ENCODE measurements at places on chromosomes 2 and 18. TPM values are rescaled to one million over a fixed set of nuclear protein-coding genes. Genes with fewer than 3 reads are reported as not detected.

GRCh38 chr2:155830817-155831579 lies 501.5 kb downstream of the NR4A2 start:
- no peak for DNase-seq

- DNase-seq = no peak
Measured at GRCh38 chr2:99793022-99793421, 303.2 kb upstream of the REV1 start.

GRCh38 chr2:96099861-96100798 lies 16.2 kb downstream of the ADRA2B start:
- no peak for DNase-seq

DNA sequence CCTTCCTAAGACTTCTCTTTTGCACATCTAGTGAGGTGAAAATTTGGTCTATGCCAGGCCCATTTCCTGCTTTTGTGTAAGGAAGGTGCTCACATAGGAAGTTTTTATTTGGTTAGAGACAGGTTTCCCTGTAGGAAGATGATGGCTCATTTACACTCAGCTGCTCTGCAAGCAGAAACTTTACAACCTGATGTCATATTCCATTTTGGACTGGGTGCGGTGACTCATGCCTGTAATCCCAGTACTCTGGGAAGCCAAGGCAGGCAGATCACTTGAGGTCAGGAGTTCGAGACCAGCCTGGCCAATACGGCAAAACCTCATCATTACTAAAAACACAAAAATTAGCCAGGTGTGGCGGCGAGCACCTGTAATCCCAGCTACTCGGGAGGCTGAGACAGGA lies 35.8 kb downstream of the CASP10 start:
- DNase-seq = no peak

DNA sequence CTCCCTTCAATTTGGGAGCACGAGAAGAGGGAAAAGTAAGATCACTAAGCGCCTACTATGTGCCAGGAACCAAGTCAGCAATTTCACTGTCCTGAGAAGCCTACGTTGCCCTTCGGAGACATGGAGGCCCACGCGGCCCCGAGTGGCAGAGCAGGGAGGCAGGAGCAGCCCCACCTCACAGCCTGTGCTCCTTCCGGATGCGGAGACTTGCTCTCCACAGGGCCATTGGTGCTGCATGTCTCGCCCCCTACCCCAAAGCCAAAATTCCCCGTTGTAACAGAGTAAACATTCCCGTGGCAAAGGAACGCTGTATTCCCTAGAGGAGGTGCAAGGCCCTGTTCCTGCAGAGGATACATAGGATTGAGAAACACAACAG lies 4.5 kb downstream of the SLC14A2 start:
- no peak for DNase-seq

DNA sequence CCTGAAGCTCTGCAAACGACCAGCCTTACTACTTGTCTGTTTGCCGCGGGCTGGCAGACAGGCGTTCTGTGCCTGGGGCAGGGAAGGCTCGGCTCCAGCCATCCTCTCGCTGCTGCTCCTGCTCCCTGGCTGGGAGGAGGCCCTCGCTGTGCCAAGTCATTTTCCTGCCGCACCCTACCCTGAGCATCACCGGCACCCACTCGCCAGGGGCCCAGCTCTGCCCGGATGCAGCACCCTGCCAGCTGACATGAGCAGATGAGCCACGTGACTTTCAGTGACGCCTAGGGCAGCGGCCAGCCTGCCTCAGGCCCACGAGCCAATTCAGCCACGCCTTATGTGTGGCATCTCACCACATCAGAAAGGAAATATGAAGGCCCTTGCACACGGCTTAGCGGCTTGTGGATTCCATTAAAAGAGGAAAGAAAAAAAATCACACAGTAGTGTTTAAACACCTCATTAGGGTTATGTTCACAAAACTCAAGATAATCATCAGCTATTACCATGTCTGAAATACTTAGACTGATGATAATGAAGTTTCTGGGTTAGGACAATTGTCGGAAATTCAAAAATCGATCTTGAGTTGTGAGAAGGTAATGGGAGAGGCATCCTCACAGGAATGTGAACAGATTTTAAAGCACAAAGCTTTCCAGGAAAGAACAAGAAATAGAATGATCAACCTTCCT lies 250.5 kb downstream of the TWIST2 start:
- DNase-seq = no peak

DNA sequence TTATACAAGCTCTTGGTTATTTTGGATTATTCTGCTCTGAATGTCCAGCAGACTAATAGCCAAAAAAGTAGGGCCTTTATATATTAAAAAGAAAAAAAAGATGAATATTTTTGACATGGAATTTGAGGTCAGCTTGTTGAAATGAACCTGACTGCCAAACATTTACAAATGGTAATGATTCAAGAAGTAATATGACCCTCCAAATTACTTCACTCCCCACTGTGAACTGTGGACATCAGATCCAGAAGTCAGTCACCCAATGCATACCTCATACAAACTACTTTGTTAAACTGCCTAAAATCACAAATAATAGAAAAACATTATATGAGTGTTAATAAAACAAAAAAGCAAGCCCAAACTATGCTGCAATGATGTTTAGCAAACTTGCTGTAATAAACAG lies 10.0 kb downstream of the EPG5 start:
- peak; percentile 9 for DNase-seq

DNA sequence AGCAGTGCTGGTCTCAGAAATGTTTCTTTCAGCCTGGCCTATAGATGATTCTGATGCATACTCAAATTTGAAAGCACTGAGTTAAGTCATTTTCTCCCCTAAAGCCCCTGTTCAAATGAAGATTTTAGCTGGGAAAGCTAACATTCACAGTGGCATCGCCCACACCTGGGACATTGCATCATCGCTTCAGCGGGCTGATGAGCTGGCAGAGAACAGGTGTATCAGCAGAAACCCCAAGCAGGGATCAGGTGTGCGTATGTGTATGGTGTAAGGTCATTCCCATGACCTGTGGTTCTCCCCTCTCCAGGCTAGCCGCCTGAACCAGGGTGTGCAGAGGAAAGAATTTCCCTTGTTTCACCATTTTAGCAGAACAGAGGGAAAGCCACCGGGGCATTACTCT lies 56.3 kb downstream of the EPAS1 start:
- no peak for DNase-seq

DNA sequence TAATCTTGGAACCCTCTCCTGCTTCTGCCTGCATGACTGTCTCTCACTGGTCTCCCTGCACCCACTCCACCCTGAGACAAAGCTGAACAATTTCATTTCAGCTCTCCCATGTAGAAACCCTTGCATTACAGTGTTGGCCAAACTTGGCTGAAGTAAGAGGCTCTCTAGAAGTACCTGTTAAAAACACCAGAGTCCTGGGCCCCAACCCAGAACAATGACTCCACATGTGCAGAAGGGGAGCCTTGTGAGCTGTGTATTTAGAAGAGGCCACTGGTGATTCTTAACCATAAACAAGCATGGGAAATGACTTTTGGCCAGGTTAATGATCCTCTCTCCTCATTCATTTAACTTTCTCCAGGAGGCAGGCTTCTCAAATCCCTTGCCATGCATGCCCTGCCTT lies 254.8 kb downstream of the SETBP1 start:
- no peak for DNase-seq

DNA sequence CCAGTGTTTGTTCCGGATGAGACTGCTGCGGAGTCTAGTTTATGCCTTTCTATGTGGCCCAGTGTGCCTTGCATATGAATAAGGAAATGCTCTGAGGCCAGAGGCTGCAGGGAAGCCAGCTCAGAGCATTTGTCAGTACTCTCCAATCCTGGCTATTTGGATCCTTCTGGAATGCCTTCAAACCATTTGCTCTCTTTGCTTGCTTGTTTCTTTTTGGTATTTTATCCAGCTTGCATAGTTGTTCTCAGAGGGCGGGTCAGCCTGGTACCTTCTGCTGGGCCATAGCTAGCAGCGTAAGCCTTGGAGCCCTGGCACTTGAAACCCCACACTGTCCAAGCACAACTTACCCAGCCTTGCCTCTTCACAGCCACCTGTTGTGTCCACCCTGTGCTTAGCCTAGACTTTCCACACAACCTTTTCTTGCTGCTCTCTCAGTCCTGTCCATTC lies 20.5 kb downstream of the CENPO start:
- DNase-seq = peak; percentile 44

- DNase-seq = no peak
Measured at GRCh38 chr2:2573658-2574293, 242.7 kb upstream of the MYT1L start.

- peak; percentile 30 for DNase-seq
Measured at GRCh38 chr2:104944495-104944894, 90.6 kb downstream of the POU3F3 start.

- no peak for DNase-seq
Measured at GRCh38 chr18:22307528-22307927, 110.2 kb downstream of the CTAGE1 start.

- peak; percentile 44 for DNase-seq
Measured at GRCh38 chr18:56803051-56803450, 151.9 kb downstream of the WDR7 start.

GRCh38 chr18:61965311-61965710 lies 72.5 kb upstream of the RNF152 start:
- peak; percentile 52 for DNase-seq

- no peak for DNase-seq
Measured at GRCh38 chr2:30218814-30219213, 12.5 kb upstream of the LBH start.

GRCh38 chr2:112493048-112493447 lies 11.1 kb downstream of the TTL start:
- DNase-seq = no peak

The OXER1 gene
- 5.0 TPM for polyA plus RNA-seq

The NPC1 gene
- polyA plus RNA-seq = 27.9 TPM

The PSME4 gene
- 38.6 TPM for polyA plus RNA-seq

The ANKRD23 gene
- polyA plus RNA-seq = 5.5 TPM

The PLCL1 gene
- polyA plus RNA-seq = 12.3 TPM

The XIRP2 gene
- polyA plus RNA-seq = 144 TPM
